ENCODE measurements at places on chromosomes 1 and 21.

DNA sequence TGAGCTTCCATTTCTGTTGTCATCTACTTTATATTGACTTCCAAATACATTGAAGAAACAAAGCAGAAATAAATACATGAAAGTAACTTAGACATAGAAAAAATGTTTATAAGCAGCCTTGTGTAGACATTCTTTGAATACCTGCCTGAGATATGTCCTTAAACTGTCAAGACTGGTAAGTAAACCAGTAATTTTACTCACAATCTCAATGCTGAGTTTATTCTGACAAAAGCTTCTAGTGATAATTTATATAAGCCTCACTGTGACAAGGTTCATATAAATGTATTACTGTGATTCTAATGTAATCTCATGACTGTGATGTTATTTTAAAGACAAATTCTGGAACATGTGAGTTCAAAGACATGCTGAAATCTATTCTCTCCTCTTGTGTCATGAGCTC lies 516.7 kb upstream of the B3GALT2 start:
- DNase-seq = no peak

- DNase-seq = no peak
Measured at GRCh38 chr1:241841691-241842090, 6.3 kb upstream of the EXO1 start.

- no peak for DNase-seq
Measured at GRCh38 chr1:28439320-28439719, 66.5 kb upstream of the RCC1 start.

- DNase-seq = no peak
Measured at GRCh38 chr21:15539376-15539775, 190.4 kb upstream of the USP25 start.

DNA sequence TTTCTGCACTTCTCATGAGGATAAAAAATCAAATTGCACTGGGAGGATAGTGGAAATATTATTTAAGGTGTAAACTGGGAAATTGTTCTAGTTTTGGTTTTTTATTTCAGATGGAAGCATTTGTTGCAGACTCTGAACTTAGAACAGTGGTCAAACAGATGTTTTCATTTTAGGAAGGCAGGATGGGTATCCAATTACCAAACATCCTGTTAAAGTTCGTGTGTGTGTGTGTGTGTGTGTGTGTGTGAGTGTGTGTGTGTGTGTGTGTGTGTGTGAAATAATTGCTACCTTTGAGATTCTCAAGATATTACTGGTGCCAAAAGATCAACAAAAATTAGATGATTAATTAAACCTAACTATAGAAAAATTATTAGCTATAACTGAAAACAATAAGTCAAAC lies 24.3 kb upstream of the DUSP10 start:
- DNase-seq = no peak
